Hippocampal formation (tissue), 2 donors: ENCODE measurements at places on chromosomes 3 and 15.

- DNase-seq, result no peak
Observed at GRCh38 chr15:64884679-64885078, 27.0 kb upstream of the ANKDD1A start.

DNA sequence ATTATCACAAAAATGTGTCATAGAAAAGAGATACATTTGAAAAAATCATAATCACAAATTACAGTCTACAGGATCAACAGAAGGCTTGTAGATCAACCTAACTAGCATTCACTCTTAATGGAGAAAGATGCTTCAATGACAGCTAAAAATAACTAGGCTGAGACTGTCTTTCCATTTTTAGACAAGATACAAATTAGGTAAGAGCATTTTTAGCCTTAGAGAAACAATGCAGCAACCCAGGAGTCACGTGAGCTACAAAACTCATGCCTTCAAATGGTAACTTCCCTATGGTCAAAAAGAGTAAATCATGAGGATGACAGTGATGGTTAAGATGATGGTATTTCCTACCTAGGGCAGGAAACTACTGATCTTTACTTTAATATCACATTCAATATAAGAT lies 415.4 kb downstream of the MAGI1 start:
- DNase-seq, result no peak

DNA sequence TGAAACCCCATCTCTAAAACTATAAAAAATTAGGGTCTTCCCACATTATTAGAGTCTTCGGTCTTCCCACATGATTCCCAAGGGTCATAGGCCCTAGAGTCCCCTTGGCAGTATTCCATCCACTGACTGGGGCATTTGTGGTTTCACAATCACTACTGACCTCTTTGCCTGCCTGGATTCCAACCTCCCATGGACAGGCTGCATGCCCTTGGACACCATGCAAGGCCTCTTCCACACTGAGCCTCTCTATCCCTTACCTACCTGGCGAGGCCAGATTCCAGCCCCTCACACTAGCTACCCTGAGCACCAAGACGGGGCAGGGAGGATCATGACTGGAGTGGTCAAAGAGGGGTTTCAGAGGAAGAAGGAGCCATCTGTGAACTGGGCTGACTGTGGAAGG lies 64.4 kb downstream of the SRGAP3 start:
- no peak for DNase-seq

GRCh38 chr15:72859017-72859756 lies 75.6 kb upstream of the ADPGK start:
- peak; percentile 11 for DNase-seq

DNA sequence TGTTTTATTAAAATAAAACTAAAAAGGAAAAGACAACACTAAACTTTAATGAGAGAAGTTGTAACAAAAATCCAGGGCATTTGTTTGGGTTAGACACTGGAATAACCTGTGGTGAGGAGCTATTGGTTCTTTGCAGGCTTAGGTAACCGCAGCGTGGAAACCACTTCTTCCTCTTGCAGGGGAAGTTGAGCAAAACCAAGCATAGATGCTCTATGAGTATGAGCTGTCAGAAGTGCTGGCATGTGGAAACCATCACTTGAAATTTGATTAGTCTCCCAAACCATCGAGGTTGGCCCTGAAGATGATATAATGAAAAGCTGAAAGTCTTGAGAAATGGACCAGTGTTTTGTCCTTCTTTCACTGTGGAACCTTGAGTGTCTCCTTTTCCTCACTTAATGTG lies 127.1 kb upstream of the RBMS3 start:
- DNase-seq, result no peak

- DNase-seq, result no peak
Observed at GRCh38 chr3:107599772-107600145, 77.0 kb downstream of the BBX start.

- DNase-seq, result no peak
Observed at GRCh38 chr3:112931736-112932521, 43.0 kb downstream of the CD200R1 start.

- DNase-seq, result no peak
Observed at GRCh38 chr3:56935811-56936210, 124.7 kb upstream of the SPATA12 start.

DNA sequence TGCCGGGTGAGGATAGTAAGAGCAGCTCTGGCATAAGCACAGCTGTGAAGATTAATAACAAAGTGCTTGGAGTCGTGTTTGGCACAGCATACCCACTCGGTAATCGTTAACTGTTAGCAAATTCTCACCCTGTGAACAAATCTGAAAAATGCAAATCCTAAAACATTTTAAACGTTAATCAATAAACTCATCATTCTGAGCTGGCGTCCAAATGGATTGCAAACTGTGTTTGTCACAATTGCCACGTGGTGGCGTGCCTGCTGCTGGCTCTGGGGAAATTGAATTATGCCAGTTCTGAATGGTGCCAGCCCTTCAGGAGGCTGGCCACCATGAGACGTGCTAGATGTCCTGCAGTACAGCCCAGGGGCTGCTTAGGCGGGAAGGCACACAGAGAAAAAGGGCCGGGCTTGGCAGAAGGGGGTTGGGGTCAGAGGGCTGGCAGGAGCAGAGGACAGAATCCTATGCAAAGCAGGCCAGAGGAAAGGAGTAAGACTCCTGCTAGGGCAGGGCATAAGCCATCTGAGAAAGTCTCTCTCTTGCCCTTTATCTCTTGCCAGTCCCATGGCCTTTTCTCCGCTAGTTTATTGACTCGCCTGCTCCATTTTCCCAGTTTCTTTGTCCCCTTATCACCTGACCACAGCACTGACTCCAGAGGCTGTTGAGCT lies 22.1 kb upstream of the POLG start:
- peak; percentile 36 for DNase-seq

DNA sequence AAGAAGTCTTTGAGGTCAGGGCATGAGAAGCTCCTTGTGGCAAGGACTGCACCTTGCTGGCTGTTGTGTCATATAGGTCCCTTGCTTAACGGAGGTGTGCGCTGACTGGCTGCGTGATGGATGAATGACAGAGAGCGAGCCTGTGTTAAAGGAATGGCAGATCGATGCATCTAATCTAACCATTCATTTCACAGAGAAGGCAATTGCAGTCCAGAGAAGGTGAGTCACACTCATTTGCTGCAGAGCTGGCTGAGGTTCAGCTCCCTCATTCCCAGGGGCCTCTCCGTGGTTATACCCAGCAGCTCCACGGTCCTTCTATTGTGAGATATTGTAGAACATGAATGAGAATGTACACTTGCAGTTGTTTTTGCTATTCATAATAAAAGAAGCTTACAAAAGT lies 289.3 kb downstream of the EPHB1 start:
- no peak for DNase-seq

DNA sequence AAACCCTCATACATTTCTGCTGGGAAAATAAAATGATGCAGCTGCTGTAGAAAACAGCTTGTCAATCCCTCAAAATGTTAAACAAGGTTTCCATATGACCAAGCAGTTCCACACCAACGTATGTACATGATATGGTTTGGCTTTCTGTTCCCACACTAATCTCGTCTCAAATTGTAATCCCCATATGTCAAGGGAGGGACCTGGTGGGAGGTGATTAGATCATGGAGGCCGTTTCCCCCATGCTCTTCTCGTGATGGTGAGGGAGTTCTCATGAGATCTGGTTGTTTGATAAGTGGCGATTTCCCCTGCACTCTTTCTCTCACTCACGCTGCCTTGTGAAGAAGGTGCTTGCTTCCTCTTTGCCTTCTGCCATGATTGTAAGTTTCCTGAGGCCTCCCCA lies 100.6 kb upstream of the SLC24A5 start:
- no peak for DNase-seq
